ENCODE measurements at places on chromosomes 12 and 14.

DNA sequence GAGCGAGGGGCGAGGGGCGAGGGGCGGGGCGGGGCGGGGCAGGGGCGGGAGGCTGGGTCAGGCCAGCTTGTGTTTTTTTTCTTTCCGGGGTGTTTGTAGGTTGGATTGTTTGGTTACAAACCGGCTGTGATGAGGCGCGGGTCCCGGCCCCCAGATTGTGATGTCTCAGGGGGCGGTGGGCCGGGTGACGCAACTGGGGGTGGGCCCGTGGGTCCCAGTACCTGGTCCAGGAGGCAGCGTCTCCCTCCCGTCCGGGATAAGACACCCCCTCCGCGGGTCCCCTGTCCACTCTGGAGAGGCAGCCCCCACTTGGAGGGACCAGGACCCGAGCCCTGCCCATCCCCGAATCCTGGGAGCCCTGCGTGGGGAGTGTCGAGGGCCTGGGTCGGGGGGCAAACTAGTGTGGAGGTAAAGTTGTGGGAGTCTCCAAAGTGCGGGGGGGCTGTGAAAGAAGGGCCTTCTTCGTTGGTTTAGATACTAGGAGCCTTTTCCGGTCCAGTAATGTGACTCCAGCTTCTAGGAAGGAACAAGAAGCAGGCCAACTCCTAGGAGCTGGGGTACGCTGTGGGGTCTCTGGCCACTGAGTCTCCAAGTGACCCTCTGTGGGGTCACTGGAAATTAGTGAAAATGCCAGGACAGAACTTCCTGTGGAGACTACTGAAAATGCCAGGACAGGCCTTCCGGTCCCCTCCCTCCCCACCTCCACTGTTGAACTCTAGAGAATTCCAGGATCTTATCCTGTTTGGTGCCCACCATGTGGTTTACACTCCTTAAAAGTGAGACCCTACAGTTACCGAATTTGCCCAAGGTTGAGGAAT, 579 bp upstream of the CLMN start:
- peak; percentile 44 for DNase-seq

DNA sequence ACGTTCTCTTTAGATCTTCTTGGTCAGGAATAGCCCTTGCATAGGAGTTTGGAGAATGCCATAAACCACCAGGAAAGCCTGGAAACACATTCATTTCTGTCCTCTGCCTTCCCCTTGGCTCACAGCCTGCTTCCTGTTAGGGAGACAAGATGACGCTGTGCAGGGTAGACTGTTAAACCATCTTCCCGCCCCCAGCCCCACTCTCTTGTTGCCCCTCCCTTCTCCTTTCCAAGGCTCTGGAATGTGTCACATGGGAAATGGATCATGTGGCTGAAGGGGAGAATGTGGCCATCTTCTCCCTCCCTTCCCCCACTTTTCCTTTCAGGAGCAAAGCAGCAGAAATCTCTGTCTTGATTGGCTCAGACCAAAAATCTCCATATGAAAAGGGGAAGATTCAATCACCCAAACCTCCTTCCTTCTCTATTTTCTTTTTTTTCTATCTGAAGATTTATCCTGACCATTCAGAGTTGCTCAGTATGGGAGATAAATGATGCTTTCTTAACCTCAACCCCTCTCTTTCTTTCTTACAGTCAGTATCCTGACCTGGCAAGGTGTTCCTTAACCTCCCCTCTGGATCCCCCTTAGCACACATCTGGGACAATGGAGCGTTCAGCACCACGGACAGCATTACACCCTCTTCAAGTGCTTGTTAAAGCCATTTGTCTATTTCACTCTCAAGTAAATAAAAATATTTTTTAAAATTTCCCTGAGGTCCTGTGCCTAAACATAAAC, 11.4 kb downstream of the GPR19 start:
- peak; percentile 56 for DNase-seq

GRCh38 chr12:10802587-10802986, at the start of gene TAS2R7:
Gene TAS2R7 (minus strand): TSS chr12:10802627. CDS start chr12:10802570, 57 bp downstream.
- DNase-seq, result no peak

DNA sequence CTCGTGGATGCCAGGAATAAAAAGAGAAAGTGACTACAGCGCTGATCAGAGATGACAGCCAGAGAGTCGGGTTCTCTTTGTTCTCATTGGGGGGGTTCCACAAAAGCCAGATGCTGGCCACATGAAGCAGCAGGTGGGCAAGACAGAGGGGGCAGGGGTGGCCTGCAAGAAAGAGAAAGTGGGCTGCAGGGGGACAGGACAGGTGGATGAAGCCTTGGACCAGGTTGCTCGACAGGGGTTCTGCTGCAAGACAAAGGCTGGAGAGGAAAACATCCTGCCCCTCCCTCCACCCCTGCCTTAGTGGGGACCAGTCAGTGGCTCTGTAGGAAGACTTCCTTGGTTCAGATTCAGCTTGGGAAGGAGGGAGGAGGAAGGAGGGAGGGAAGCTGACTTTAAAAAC, 126.2 kb downstream of the KSR2 start:
- DNase-seq, result no peak

DNA sequence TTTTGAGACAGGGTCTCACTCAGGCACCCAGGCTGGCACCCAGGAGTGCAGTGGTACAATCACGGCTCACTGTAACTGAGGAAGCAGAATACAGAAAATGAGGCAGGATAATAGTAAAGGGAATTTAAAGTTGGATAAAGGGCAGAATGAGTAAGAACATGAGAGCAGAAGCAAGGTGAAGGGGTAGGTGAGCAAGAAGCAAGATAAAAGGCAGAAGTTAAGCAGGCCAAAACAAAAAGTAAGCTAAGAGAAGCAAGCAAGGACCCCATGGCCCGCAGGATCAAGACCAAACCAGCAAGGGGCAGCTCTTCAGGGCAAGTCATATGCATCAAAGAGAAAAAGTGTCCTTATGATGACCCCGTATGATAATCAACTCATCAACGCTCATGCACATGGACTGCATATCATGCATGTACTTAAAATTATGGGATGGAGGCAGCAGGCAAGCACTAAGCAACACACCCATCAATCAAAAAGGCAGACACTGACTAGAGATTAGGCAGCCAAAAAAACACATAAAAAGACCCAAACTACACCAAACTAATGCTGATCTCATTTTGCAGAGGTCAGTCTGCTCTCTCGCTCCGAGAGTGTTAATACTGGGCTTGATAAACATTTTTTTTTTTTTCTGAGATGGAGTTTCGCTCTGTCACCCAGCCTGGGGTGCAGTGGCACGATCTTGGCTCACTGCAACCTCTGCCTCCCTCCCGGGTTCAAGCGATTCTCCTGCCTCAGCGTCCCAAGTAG, 11.6 kb downstream of the TIMELESS start:
- DNase-seq, result no peak

- DNase-seq, result no peak
Observed at GRCh38 chr14:22606380-22606779, 8.3 kb downstream of the ABHD4 start.
